ENCODE measurements at places on chromosomes 12 and 14.

DNA sequence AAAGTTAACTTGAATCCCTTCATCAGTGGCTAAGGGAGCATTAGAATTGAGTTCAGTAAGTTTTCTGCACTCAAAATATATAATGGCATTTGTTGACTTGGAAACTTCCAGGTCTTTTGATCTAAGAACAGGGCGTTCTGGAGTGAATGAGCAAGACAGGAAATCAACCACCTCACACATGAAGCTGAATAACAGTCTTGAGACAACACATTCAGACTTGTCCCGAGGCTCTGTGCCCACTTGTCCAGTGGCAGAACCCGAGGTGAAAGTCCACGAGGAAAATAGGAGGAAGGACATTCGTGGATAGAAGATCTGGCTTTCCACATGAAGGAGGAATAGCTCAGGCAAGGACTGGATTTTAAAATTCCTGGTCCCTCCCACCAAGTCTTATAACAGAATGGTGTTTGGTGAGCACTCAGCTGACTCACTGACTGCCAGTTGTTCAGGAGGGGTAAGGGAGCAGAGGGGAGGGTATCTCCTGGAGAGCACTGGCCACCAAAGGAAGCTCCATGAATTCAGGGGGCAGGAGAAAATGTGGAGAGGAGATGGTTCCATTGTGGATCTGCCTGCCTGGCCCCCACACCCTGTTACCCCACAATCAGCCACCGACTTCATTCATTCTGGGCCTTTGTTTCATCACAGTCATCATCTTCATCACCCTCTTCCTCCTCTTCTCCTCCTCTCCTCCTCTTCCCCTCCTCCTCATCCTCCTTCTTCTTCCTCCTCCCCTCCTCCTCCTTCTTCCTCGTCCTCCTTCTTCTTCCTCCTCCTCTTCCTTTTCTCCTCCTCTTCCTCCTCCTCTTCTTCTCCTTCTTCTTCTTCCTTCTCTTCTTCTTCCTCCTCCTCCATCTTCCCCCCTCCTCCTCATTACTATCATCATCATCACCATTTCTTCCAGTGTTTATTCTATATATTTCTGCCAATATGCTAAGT is 620.1 kb downstream of the MED13L start:
- DNase-seq: no peak

- no peak for DNase-seq
Observed at GRCh38 chr12:52651726-52652261, at the start of gene KRT2. Gene KRT2 (minus strand): TSS chr12:52652211. CDS start chr12:52652142, 69 bp downstream.

- no peak for DNase-seq
Observed at GRCh38 chr14:96666088-96666487, 131.1 kb upstream of the VRK1 start.

GRCh38 chr14:36429692-36430091 is 90.3 kb downstream of the NKX2-1 start:
- no peak for DNase-seq

DNA sequence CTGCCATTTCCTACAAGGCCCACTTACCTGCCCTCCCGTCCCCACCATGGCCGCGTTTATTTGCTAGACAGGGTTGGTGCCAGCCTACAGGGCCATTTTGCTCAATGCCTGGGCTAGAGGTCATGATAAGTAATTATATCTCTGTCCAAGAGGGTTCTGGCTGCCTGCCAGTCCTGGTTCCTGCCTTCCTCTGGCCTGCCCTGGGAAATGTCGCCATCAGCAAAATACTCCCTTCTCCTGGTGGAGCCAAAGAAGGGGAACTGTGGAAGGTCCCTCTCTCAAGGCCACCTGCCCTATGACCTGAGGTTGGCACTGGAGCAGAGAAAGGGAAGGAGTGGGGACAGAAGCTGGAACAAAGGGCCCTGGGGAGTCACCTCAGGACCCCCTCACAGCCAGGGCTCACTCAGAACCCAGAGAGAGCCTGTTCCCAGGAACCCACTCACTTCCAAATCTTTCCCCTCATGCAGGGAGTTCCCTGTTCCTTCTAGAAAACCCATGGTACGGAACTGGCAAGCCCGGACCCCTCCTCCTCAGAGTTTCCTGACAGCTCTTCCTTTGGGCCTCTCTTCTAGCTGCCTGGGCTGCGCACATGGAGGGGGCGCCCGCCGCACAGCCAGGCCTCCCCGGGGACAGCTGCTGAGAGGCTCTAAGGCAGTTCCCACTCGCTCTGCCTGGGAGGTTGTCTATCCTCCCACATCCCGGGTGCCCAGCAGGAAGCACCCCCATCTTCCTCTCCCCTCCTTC is 280.5 kb downstream of the DPF3 start:
- DNase-seq: no peak

- no peak for DNase-seq
Observed at GRCh38 chr14:54465654-54466053, 23.1 kb downstream of the GMFB start.

GRCh38 chr14:53249059-53249458 is 95.9 kb upstream of the DDHD1 start:
- DNase-seq: no peak

GRCh38 chr12:48999371-49000131 is at the start of gene DDN:
Gene DDN (minus strand): TSS chr12:48999375. CDS start chr12:48999287, 88 bp downstream.
- DNase-seq: peak; percentile 68

DNA sequence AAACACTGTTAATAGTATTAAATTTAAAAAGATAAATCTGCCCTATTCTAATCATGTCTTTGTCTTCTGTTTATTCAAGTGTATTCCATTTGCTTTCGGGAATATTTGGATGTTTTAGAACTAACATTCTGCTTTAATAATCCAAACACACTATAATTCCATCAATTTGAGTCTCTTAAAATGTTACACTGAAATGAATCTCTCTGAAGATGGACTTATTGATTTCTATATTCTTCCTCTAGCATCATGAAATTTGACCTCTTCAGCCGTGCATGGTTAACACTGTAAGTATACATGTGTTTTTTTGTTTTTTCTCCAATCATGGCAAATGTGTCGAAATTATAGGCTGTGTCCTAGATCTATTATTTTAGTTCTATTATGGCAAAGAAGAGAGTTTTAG is 339.2 kb downstream of the ACSS3 start:
- no peak for DNase-seq

DNA sequence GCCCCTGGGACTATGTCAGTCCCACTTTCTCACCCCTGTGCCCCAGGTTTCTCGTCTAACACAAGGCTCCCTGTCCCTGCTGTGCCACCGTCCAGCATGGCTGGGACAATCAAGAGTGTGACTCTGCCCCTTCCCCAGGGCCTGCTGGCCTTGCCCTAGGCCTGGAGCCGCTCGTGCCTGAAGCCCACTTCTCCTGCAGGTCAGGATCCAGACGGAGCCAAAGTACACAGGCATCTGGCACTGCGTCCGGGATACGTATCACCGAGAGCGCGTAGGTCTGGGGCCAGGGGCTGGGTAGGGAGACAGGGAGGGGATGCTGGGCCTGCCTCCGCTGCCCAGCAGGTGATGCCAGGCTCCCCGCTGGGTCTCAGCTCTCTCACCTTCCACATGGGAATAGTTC is 2.8 kb downstream of the SLC25A47 start:
- no peak for DNase-seq

DNA sequence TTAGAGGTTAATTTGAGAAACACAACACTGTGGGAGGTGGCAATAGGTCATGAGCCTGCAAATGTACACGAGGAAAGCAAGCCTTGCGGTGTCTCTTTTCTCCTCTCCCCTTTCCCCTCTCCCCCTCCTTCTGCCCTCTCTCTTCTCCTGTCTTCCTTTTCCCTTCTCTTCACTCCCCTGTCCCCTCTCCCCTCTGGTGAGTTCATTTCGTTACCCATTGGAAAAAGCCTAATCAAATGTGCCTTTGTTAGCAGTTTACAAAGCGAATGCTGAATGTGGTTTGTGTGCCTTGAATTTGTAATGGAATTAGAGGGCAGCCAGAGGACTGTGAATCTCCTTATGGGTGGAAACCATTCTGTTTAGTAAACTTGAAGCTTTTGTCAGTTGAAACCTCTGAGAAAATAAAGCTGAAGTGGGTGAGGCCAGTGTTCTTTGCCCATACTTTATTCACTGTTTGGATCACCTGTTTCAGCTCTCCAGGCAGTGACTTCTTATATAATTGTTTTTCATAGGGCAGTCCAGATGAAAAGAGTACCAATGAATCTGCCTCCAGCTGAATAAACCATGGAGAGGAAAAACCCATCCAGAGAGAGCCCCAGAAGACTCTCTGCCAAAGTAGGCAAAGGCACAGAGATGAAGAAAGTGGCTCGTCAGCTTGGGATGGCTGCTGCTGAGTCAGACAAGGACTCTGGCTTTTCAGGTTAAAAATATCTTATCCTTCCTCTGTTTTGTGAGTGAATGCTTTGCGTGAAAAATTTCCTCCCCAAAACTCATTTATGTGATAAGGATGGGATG is 7.3 kb downstream of the CIPC start:
- no peak for DNase-seq

GRCh38 chr12:67299926-67300325 is 30.8 kb downstream of the CAND1 start:
- DNase-seq: no peak

GRCh38 chr14:37620856-37621255 is 25.4 kb downstream of the TTC6 start:
- no peak for DNase-seq

- no peak for DNase-seq
Observed at GRCh38 chr14:96634481-96634880, 132.3 kb downstream of the PAPOLA start.

GRCh38 chr12:117761528-117762100 is 207.2 kb downstream of the KSR2 start:
- DNase-seq: no peak

- DNase-seq: no peak
Observed at GRCh38 chr14:73997108-73997943, 21.8 kb downstream of the ENTPD5 start.

- no peak for DNase-seq
Observed at GRCh38 chr12:75364919-75365318, 26.0 kb upstream of the GLIPR1L2 start.

DNA sequence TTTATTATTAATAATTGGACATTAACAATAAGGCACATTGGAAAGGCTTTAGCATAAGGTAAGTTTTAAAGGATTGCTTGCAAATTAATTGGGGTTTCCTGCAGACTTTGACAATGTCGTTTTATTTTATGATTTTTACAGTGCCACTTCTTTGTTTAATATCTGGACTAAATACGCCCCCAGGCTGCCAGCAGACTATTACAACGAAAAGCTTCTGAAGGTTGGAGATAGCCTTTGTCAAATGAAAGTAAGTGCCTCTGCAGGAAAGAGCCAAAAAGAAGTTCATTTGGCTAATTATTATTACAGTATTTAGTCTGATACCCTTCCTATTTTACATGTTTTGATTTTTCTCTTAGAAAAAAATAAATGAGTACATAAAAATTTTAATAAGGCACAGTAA is 11.3 kb downstream of the CFAP54 start:
- DNase-seq: no peak

DNA sequence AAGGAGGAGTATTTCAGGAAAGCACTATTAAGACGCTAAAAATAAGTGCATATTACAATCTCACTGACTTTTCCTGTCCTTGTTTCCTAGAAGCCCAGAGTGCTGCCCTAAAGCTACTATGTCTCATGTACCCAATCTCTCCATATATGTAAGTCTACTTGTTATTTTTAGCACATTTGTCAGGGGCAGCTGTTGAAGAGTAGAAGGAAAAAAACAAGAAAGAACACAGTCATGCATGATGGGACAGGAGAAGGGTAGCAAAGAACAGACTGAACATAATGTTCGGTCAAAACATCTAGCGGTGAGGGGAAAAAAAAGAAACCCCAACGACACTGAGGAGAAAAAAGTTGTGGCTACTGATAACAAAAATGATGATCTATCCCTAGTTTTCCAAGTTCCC is 14.3 kb downstream of the YBX3 start:
- no peak for DNase-seq

DNA sequence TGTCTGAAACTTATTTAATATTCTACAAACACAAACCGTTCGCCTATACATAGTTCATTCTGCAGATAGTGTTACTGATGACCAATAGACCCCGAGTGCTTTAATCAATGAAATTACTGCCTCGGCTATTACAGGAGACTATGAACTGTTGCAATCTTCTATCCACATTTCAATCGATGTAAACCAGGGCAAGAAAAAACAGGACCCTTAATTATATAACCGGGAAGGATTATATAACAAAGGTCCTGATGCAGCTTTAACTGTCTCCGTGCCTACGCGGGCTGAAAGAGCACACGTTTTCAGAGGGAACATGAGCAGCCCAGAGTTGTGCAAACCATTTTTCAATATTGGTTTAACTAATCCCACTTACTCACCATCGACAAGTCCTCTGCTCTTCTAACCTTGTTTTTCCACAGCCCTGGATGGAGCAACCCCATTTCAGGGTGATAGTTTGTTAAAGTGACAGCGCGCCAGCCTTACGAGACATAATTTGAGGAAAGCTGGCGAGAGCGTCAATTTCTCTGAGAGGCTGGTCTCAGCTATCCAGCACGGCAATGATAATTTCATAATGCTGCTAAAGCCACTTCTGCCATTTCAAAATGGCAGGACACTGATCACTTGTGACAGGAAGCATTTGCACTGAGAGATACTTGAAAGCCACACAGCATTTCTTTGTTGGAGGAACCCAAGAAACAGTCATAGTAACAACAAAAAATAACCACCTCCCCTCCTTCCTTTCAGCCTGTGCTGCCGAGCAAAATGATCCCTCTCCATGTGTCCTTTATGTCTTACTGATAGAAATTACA is 184.6 kb downstream of the FOXN3 start:
- DNase-seq: no peak

- DNase-seq: no peak
Observed at GRCh38 chr12:16531621-16532020, 74.3 kb downstream of the LMO3 start.

DNA sequence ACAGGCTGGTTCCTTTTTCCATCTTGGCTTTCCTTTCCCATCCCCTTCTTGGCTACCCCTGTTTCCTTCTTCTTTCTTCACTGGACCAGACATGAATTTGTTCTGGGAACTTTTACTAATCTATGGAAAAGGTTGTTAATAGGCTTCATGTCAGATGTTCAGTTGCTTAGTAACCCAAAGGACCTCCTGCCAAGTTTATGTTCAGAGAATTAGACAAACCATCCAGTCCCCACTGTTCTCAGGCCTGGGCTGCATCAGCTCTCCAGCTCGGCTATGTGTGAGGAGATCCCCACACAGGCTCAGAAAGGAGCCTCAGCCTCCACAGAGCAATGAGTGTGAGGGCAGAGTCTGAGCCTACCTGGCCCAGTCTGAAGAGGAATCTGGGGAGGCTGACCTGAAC is 78.0 kb downstream of the AKAP6 start:
- DNase-seq: no peak

DNA sequence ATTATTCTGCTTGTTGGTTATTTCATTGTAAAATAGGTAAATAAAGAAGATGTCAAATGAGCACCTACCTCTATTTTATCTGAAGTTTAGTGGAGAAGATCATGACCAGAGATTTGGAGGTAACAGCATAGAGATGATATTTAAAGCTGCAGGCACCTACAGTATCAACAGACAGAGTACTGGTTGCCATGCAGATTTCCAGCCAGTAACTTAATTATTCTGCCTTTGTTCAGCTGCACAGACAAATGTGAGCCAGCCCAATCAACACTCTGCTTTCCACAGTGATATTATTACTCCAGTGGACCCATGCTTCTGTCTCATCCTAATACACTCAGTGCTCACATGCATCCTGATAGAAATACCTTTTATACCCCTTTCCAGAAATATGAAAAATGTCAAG is 348.5 kb upstream of the RGS6 start:
- no peak for DNase-seq

Measured in stimulated activated naive CD8-positive, alpha-beta T cell treated with anti-CD3 and anti-CD28 coated beads, Interleukin-15, Interleukin-2, amounts not matched to agents 100 U/mL and 50 U/mL, for 24 hours (primary cell).